H54 (cell line): ENCODE measurements at places on chromosomes 6 and 20.

- DNase-seq = no peak
These were observed 2.0 kb upstream of the SPACA1 start for GRCh38 chr6:88045521-88046136.

GRCh38 chr6:150992703-150993102 lies 127.2 kb downstream of the MTHFD1L start:
- no peak for DNase-seq

GRCh38 chr6:64691064-64691463 lies 1016.0 kb downstream of the EYS start:
- no peak for DNase-seq

- DNase-seq = no peak
These were observed 134.9 kb downstream of the BCAS1 start for GRCh38 chr20:53935344-53936084.

DNA sequence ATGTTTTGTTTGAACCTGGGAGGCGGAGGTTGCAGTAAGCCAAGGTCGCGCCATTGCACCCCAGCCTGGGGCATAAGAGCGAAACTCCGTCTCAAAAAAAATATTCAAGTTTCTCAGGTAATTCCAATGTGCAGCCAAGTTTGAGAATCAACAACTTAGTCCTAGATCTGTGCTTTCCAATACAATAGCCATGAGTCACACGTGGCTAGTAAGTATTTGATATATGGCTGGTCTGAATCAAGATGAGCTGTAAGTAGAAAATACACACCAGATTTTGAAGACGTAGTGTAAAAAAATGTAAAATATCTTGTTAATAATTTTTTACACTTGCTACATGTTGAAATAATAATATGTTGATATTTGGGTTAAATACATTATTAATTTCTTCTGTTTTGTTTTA lies 35.0 kb upstream of the BTBD3 start:
- no peak for DNase-seq

DNA sequence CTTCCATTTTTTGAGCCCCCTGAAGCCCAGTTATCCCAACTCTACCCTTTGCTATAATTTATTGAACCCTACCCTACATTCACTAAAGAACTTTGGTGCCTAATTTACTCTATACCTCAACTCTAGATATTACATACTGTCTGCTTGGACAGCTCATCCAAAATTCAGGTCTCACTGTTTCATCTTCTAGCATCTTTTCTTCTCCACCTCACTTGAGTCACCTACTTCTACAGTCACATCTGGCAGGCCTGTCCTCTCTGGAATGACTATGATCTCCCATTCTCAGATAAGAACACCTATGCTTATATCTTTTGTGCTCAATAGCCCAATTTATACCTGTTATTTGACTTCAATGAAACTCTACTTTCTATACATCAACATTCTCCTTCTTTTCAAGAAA lies 58.0 kb downstream of the SHPRH start:
- DNase-seq = no peak

- DNase-seq = no peak
These were observed 20.6 kb downstream of the MYH7B start for GRCh38 chr20:34976286-34976685.

DNA sequence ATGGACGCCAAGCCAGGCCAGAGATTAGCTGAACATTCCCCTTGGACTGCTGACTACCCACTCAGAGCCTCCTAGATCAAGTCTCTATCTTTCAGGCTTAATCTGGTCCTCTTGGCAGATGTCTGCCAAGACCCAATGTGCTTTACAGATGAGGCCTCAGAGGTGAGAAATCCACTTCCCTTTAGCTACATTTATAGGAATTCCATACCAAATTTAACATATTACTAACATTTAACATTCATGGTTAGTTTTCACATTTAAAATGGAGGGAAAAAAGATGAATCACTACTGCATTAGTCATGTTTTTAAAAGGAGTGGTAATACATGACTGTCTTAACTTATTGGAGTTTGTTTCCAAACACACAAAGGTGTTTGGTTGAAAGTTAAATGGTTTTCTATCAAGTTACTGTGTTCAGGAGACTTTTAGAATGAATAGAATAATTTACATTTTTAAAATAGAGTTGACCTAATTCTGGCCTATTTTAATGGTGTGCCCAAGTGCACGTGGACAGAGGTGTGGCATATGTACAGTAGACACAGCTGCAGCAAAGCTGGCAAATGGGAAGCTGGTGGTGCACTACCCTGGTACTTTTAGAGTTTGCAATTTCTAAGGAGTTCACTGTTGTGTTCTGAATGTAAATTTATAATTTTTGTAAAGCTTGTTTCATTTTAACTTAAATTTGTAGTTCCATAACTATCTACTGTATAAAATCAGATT lies 41.9 kb upstream of the CALHM6 start:
- no peak for DNase-seq

GRCh38 chr20:62570897-62571668 lies 71.2 kb upstream of the SLCO4A1 start:
- DNase-seq = no peak

- no peak for DNase-seq
These were observed 677 bp downstream of the NEURL2 start for GRCh38 chr20:45890077-45890984.

- no peak for DNase-seq
These were observed 53.2 kb downstream of the RFPL4B start for GRCh38 chr6:112400282-112400681.

- DNase-seq = no peak
These were observed 401 bp downstream of the SLC32A1 start for GRCh38 chr20:38724626-38725147.
